ENCODE measurements at places on chromosomes 6 and 20.
A peak's percentile ranks its signal among the peaks of the same experiment; 100 is the strongest.

DNA sequence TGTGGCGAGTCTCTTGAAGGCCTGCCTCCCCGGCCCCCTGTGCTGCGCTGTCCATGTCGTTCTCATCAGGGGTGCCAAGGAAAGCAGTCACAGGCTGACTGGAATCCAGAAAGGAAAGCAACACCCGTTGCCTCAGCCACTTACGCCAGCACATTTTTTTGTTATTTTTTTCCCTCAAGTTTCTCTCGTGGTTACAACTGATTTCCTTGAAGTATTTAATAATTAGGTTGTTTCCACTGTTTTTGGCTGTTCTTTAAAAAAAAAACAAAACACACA lies 17.9 kb upstream of the SLC22A1 start:
- no peak for DNase-seq

GRCh38 chr6:36073587-36073986 lies 46.0 kb downstream of the MAPK14 start:
- DNase-seq = no peak

DNA sequence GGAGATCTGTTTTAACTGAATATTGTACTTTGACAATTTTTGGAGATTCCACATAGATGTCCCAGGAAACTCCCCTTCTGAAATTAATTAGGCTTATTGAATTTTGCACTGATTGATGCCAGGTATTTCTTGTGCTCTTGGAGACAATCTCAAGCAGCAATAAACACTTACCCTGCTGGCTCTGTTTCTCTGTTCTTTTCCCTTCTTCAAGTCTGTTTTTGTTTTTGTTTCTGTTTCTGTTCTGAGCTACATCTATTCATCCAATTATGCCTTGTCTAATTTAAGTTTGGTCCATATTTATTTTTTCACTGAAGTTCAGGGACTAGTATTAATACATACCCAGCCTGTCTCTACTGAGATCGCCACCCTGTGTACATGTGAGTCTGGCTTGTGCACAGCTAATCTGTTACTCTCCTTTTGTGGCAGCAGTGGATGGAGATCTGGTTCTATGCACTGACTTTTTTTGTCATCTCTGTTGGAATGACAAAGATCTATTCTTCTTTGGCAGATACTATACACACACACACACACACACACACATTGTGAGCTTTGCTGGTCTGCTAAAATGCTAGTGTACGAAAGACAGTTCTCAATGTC lies 51.9 kb downstream of the IL22RA2 start:
- DNase-seq = no peak

DNA sequence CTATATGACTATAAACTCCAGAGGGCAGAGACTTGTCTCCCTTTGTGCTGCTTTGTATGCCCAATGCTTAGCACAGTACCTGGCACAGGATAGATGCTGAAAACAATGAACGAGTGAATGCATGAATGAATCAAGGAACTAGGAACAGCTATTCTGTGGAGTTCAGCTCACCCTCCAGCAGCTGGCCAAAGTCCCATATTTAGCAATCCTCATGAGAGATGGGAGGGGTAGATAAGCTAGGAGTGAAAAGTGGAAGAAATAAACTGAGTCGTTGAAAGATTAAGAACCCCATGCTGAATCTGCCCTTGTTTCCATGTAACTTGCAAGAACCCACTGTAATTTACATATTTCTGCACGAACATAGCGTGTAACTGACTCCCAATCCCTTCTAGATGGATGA lies 106.5 kb downstream of the MAFB start:
- no peak for DNase-seq

DNA sequence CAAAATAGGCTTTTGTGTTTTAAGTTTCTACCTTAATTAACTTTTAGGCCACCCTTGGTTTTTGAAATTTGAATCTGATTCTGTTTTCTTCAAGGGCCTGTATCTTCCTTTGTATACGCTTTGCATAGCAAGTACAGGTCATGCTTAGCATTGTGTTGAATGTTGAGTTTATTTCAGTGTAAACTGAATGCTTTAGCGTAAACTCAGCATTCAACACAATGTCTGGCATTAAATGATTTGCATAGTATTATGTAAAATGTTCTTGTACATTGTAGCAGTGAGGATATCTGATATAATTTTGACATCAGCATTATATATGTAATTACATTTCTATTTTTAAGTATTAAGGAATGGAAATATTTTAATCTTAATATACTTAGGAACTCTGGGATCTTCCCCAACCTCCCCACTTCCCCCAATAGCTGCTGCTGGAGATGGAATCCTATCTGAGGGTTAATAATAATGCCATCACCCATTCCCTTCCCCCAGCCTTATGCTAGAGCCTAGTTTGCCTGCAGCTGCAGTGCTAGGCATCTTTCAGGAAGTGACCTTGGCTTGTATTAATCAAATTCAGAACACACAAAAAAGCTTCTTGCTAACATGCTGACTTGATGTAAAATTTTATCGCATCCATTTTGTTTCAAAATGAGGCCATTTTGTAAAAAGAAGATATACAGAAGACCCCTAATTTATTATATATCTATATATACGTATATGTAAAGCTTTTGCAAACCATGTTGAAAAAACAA lies 73.1 kb downstream of the NCOA3 start:
- DNase-seq = peak; percentile 3

DNA sequence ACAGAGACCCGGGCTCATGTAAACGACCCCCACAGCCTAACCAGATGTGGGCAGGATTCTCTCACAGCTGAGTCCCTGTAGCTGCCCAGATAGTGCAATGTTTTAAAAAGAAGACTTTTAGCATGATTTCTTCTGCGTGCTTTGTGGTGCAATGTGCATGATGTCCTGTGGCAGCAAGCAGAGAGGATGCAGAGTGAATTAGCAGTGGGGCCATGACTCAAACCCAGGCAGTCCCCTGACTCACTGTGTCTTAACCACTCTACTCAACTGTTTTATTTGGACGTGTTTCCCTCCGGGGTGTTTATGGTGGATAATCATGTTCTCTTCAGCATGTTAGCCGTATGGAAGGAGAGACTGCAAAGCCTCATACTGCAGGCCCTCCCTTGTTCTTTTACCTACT lies 247.9 kb downstream of the SLC24A3 start:
- no peak for DNase-seq

DNA sequence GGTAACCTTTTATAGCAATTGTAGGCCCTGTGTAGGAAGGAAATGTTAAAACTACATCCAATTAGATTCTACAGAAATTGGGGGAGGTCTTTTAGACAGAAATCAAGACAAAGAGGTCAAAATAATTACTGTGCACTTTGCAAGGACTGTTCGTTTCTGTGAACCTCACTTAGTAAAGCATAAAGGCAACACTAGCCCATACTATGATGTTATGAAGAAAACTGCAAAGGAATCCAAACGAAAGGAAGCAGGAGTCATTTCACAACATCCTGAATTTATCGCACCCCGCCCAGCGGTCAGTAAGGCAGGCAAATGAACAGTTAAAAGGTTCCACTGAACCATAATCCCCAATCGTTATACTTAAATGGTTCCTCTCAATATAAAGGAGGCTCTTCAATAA lies 429.5 kb upstream of the ARID1B start:
- no peak for DNase-seq

DNA sequence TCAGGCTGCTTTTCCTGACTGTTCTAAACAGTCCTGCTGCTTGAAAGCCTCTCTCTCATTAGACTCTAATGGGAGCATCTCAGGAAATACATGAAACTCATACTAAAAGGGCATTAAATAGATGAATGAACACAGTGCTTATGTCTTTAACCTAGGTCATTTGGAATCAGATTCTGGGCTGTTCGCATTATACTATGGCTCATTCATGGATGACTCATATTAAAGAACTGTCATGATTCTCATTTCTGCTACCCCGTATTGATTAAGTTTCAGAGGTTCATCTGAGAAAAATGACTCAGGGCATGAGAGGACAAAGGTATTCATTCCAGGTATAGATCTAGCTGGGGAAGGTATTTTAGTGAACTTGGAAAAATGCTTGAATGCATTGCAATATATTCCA lies 335.5 kb downstream of the GJA1 start:
- DNase-seq = no peak

DNA sequence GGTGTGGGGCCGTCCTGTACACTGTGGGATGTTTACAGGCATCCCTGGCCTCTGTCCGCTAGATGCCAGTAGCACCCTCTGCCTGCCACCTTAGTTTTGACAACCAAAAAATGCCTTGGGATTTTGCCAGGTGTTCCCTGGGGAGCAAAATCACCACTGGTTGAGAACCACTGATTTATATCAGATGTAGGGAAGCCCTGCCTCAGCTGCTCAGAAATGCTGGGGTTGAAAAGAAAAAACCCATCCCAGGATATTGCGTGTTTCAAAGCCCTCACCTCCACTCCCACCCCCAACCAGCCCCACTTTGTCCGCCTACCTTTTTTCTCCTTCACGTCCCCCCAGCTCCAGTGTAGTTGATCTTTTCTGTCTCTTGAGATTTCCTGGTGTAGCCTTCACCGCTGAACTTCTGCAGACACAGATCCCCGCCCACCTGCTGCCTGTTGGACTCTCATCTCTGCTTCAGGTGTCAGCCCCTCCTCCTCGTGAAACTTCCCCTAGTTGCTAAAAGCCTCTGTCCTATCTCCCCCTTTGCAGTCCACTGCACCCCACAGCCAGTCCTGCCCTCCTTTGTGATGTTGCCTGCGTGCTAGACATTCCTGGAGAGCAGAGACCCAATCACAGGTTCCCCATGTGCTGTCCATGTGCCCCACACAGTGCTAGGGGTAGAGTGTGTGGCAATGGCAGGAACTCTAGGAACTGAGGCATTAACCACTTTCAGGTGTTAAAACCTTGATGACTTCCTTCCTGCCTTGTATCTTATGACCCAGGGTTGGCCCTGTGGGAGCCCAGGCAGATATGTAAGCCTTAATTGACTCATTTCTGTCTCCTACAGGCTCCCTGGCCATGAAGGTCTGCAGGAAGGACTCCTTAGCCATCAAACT lies 98.9 kb downstream of the TBC1D7 start:
- DNase-seq = peak; percentile 28

DNA sequence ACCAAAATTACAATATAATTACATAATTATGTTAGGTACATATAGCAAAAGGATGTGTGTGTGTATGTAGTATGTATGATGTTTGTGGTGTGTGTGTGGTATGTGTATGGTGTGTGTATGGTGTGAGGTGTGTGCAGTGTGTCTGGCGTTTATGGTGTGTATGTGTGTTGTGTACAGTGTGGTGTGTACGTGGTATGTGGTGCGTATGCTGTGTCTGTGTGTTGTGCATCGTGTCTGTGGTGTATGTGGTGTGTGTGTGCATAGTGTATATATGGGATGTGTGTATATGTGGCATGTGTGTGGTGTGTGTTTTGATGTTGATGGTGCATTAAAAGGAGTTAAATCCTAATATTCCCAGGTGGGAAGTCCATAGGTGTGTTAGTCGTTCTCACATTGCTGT lies 62.8 kb downstream of the PLG start:
- DNase-seq = no peak

GRCh38 chr6:328136-328670 lies 35.9 kb downstream of the DUSP22 start:
- DNase-seq = no peak

DNA sequence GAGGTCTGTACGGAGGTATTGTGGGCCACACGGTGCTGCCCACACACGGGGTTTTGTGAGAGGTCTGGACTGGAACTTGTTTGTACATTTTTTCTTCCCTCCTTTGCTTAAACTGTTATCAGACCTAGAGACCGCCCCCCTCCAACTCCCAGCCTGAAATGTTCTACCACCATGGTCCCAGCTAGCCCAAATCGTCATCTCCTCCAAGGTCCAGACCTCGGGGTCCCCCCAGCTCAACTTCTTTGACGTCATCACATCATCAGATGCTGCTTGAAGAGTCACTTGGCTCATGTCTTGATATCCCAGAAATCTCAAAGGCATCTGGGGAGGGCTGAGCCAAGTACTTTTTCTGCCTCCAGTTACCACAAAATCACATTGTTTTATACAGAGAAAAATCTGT lies 2.8 kb upstream of the CCDC170 start:
- DNase-seq = no peak

DNA sequence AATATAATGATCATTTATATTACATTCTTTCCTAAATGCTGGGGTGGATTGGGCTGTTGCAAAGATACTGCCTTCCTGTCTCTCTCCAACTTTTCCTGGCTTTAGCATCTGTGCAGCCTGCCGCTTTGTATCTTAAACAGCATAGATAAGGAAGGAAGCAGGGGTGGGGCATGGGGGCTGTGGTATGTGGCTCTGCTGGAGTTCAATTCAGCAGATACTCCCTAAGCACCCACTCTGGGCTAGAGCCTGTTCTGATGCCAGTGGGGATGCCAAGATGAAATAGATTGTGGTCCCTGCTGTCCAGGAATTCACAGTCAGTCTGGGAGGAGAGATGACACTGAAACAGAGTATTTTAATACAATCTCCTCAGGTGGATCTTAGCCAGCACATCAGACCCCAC lies 56.8 kb downstream of the EIF2S2 start:
- no peak for DNase-seq

- no peak for DNase-seq
Measured at GRCh38 chr6:168746013-168746412, 305.0 kb downstream of the SMOC2 start.

- DNase-seq = no peak
Measured at GRCh38 chr6:34129753-34130152, 16.1 kb downstream of the GRM4 start.

DNA sequence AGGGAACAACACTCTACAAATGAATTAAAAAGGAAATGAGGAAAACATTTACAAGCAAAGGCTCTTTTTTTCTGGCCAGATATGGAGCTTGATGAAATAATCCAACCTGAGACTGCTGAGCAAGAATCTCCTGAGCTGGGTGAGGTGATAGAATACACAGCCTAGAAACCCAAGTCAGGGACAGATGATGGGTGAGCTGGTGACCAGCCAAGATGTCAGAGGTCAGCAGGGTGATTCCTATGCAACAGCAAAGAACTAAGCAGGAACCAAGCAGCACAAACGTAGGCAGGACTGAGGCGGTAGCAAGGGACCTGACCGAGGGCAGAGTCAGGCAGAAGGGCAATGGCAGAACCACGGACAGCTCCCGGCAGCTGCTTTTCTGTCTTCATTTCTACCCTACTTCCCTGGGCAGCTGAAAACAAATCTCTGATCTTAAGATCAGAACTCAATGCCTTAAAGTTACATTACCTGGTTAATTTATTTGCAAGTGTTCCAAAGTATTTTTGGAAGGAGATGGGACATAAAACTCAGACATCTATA lies 75.1 kb downstream of the CDC40 start:
- no peak for DNase-seq

DNA sequence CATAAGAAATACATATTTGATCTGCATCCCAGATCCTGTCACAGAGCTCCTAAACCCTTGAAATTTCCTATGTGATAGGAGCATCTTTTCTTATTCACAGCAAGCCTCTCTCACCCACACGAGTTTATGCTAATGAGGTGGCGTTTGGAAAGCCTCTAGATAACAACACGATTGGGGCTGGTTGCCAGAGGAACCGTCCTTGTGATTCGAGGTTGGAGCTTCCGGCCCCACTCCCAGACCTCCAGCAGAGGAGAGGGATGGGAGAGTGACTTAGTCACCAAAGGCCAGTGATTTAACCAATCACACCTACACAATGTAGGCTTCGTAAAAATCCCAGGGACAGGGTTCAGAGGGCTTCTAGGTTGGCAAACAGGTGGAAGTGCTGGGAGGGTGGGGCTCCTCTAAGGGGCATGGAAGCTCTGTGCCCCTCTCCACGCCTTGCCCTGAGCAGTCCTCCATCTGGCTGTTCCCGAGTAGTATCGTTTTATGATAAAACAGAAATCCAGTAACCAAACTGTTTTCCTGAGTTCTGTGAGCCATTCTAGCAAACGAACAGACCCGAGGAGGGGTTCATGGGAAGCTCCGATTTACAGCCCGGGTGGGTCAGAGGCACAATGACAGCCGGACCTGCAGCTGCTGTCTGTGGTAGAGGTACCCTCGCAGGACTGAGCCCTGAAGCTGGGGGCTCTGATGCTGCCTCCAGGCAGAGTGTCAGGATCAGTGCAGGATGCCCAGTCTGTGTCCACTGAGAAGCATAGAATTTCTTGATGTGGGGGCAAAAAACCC lies 238.1 kb upstream of the ARID1B start:
- no peak for DNase-seq
